Chondrocyte (in vitro differentiated cells): ENCODE measurements at places on chromosomes 2 and 18.

- no peak for DNase-seq
- H3K4me3 ChIP-seq, result no peak overlapping the region
- no peaks in the 10 kb centered on the region for H3K36me3 ChIP-seq
- no peaks in the 10 kb centered on the region for H3K27me3 ChIP-seq
- no peaks in the 10 kb centered on the region for H3K4me1 ChIP-seq
These were observed 354.6 kb downstream of the RAD51AP2 start for GRCh38 chr2:17163638-17164037.

DNA sequence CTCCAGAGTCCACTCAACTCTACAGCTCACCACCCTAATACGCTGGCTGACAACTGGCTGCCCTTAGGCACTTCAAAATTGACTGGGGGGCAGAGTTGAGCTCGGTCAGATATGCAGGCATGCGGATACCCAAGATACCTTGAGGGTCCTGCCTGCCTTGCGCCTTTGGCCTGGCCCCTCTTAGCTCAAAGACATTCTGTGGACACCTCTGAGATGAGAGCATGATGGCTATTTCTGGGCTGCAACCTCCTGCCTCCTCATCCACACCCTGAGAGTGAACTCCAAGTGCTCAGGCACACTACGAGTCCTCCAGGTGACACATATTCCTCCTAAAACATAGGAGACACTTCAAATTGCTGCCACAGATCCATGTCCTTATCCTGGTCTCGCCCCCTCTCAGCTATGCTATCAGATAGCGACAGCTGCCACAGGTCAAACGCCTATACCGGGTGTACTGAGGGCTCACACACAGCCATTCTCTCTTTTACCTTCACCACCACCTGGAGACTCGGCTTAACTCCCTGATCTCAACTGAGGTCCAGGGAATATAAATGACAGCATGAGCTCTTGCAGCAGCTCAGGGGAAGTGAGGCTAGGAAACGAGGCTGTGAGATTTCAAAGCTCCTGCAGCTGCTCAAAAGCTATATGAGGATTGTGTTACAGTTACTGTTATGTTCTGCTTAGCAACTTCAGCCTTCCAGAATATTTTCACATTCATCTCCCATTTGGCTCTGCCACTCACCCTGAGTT lies 60.5 kb upstream of the TEX51 start:
- H3K4me1 ChIP-seq, result no peaks in the 10 kb centered on the region
- no peak for DNase-seq
- peaks cover 14% of the 10 kb centered on the region for H3K27me3 ChIP-seq
- H3K4me3 ChIP-seq, result no peak overlapping the region
- no peak overlapping the region for H3K27ac ChIP-seq
- no peaks in the 10 kb centered on the region for H3K36me3 ChIP-seq

GRCh38 chr2:72083751-72084583 lies 63.7 kb downstream of the CYP26B1 start:
- H3K36me3 ChIP-seq, result no peaks in the 10 kb centered on the region
- H3K27ac ChIP-seq, result no peak overlapping the region
- H3K4me1 ChIP-seq, result no peaks in the 10 kb centered on the region
- H3K4me3 ChIP-seq, result no peak overlapping the region
- no peak for DNase-seq

DNA sequence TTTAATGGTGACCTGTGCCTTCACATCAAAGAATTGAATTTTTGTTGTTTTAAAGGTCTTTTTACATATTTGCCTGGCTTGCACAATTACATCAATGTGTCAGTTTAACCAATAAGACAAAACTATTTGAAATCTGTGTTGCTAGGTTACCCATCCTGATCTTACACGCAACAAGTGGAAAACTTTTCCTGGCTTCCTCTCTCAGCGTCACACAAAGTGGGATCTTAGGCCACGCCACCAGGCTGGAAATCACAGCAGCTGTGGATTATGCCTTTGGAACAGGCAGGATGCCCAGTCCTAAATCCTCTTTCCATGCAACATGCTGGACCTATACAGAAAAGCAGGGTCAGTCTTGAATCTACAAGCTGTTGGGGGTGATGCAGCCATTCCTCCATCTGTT lies 298.2 kb upstream of the HNRNPA3 start:
- no peak overlapping the region for H3K4me3 ChIP-seq
- no peaks in the 10 kb centered on the region for H3K4me1 ChIP-seq
- no peak overlapping the region for H3K27ac ChIP-seq
- no peak for DNase-seq
- H3K27me3 ChIP-seq, result peaks cover 2% of the 10 kb centered on the region
